ENCODE measurements at places on chromosomes 1 and 21.

- no peak for DNase-seq
These were observed 11.3 kb upstream of the SAMSN1 start for GRCh38 chr21:14557413-14557812.

GRCh38 chr1:40849801-40850592 is 12.2 kb downstream of the CITED4 start:
- DNase-seq = peak; percentile 51

GRCh38 chr1:28112388-28113241 is 24.2 kb upstream of the EYA3 start:
- peak; percentile 49 for DNase-seq

GRCh38 chr1:205542367-205542766 is 37.9 kb downstream of the CDK18 start:
- DNase-seq = no peak

- peak; percentile 33 for DNase-seq
These were observed 792.8 kb downstream of the ADGRL2 start for GRCh38 chr1:82593561-82593960.

- DNase-seq = no peak
These were observed 115.0 kb upstream of the SMYD2 start for GRCh38 chr1:214165850-214166374.

DNA sequence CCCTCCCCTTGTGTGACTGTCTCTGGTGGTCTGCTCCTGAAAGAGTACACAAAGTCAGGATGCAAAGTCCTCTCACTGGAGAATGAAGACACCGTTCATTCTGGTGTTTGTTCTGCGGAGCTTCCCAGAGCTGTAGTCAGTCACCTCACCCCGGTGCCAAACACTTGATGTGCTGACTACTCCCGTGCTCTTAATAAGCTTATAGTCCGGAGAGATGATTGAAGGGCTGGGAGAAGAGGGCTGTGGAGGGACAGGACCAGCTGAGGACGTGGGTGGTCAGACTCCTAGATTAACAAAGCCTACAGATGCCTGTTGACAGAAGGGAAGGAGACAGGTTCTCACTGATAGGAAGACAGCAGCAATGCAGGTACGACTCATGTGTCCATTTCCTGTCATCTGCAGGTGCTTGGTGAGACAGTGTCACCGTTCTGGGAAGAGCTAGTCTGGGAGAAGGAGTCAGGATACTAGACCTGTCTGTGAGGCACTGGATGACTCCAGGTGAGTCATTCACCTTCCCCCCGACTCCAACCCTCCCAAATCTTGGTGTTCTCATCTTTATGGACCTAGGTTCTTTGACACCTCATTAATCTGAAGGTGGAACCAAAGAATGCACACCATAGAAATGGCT is 40.4 kb upstream of the LRRN2 start:
- DNase-seq = no peak

DNA sequence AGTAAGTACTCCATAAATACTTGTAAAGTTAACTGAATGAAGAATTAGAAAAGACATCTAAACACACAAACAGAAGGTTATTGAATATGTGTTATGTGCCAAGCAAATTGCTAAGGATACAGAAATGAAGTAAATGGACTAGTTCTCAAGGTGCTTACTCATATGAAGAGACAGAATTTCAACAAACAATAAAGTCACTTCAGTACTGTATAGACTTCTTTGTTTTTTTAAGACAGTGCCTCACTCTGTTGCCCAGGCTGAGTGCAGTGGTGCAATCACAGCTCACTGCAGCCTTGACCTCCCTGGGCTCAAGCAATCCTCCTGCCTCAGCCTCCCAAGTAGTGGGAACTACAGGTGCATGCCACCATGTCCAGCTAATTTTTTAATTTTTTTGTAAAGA is 57.3 kb downstream of the SERBP1 start:
- DNase-seq = no peak

- DNase-seq = no peak
These were observed 27.2 kb upstream of the COL24A1 start for GRCh38 chr1:86183810-86184209.

DNA sequence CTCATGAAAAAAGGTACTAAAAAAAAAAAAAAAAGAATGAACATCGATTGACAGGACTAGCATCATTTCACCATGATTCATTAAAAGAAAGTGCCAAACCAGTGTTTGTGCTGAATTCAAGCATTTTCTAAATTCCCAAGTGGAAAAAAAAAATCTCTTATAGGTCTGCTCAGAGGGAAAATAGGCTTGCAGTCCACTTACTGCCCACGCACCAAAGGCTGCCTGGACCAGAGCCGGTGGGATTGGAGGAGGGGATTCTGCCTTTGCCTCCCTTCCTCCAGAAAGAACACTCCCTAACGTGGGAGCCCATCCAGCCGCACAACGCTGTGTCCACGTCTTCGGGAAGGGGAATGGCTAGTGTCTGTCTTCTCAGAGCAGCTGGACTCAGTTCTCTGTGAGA is 5.5 kb upstream of the TRAPPC10 start:
- DNase-seq = peak; percentile 80

- DNase-seq = peak; percentile 27
These were observed 80.3 kb downstream of the OSBPL9 start for GRCh38 chr1:51697166-51697565.

DNA sequence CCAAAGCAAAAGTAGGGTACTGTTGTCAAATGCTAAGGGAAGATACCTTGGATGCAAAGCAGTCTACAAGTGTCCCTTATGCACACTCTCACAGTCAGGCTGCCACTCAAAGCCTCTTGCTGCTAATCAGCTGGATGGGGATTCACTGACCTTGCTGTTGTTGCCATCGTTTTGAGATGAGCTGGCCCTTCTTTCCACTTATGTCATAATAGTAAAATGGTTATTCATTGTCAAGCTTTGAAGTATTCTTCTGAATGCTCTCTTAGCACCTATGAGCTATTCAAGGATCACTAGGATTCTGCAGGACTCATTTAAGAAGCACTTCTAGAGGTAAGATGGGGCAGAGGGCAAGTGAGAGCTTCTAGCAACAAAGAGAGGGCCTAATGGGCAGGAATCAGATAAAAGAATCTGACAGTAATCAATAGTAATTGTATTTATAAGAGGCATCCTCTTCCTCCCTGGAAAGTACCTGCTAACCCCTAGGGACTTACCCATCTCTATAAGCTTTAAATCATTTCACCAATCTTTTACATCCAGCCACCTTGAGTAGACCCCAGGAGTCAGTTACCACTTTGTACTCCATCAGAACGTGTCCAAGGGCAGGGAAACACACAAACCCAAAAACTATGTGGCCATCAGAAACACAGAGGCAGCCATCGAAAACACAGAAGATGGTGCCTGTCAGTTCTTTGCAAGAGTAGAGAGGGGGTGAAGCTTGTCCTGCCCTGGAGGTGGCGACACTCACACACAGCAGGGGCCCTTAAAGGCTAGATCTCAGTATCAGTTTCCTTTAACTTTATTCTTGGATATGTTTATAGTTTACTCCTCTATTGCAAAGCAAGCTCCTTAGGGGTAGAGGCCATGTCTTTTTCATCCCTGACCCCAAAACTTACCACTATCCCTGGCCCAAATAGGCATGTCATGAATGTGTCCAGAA is 103.7 kb upstream of the NFIA start:
- DNase-seq = peak; percentile 57

GRCh38 chr1:87765681-87766070 is 437.0 kb downstream of the LMO4 start:
- DNase-seq = peak; percentile 88

- no peak for DNase-seq
These were observed 57.3 kb downstream of the NFASC start for GRCh38 chr1:204927673-204928641.

DNA sequence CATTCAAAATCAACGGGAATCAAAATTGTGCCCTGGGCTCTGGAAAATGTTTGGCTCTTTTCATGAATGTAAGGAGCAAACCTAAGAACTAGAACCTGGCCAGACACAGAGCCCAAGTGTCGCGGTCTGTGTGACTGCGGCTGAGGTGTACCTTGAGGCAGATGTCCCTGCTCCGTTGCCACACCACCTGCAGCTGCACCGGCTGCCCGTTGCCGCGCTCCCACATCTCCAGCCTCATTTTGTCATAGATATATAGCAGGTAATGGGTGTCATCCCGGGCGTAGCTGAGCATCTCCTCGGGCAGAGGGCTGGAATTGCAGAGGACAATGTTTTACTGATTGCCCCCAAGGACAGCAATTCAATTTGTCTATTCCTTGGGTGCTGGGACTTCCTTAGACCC is 18.7 kb downstream of the EXOSC10 start:
- DNase-seq = no peak

GRCh38 chr1:91799863-91800262 is 86.1 kb downstream of the TGFBR3 start:
- DNase-seq = no peak

- no peak for DNase-seq
These were observed 29.3 kb upstream of the DNAJC11 start for GRCh38 chr1:6730880-6731279.

- DNase-seq = no peak
These were observed 19.6 kb downstream of the CDC42BPA start for GRCh38 chr1:227298512-227299240.

DNA sequence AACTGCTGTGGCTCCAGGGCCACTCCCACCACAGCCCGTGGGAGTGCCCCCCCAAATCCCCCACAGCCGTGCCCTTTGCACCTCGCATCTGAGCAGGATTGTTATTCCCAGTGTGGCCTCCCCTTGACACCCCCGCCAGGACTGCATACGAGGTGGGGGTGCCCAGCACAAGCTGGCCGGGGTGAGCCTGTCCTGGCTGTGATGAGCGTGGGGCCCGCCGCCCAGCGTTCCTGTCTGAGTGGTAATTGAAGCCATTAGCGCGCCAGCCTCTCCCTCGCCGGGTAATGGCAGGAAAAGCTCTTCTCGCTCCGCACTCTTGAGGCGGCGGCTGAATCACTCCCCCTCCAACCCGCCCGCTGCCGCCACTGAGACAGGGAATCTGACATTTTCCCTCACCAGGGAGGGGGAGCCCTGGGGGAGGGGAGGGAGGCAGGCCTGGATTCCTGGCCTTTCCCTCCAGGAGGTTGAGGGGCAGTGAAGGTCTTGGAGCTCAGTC is 27.7 kb downstream of the PTPRF start:
- DNase-seq = peak; percentile 65

GRCh38 chr1:221868593-221869303 is 126.9 kb upstream of the DUSP10 start:
- peak; percentile 82 for DNase-seq

GRCh38 chr1:109935451-109935900 is 24.8 kb downstream of the CSF1 start:
- no peak for DNase-seq

- DNase-seq = no peak
These were observed 111.8 kb downstream of the VPS13D start for GRCh38 chr1:12341667-12342066.

DNA sequence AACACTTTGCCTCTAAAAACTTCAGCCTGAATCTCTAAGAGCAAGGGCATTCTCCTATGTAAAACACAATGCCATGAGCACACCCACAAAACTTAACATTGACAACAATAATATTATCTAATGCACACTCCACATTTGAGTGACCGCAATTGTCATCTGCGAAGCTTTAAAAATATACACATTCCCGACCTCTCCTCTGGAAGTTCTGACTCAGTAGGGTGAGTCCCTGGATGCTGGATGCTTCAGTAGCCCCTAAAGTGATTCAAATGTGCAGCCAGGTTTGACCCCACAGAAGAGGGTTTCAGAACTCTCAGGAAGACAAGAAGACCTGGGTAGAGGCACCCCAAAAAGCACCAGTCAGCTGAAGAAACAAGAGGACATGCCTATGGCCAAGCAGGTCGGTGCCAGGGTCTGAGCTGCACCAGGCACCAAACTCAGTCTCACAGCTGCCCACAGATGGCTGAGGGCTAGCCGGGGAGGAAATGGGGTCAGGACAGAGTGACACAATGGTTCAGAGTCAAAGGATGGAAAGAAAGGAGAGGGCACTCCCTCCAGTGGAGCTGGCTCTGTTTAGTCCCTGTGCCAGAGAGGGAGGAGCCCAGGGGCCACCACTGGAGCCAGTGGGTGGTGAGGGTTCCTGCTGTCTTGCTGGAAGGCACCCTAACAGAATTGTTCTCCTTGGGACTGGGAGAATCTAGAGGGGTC is 17.4 kb downstream of the PIK3C2B start:
- DNase-seq = no peak

DNA sequence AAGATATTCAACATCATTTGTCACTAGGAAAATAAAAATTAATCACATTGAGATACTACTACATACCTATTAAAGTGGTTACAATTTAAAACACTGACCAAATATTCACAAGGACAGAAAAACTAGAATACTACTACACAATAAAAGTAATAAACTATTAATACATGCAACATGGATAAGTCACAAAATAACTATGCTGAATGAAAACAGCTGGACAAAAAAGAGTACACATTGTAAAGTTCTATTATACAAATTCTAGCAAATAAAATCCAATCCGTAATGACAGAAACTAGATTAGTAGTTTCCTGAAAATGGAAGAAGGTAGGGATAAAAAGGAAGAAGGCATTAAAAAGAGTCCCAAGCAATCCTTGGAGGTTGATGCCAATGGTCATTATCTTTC is 348.7 kb upstream of the PTBP2 start:
- no peak for DNase-seq

All from fibroblast of upper back skin (primary cell).